ENCODE measurements at places on chromosomes 13 and 19.

DNA sequence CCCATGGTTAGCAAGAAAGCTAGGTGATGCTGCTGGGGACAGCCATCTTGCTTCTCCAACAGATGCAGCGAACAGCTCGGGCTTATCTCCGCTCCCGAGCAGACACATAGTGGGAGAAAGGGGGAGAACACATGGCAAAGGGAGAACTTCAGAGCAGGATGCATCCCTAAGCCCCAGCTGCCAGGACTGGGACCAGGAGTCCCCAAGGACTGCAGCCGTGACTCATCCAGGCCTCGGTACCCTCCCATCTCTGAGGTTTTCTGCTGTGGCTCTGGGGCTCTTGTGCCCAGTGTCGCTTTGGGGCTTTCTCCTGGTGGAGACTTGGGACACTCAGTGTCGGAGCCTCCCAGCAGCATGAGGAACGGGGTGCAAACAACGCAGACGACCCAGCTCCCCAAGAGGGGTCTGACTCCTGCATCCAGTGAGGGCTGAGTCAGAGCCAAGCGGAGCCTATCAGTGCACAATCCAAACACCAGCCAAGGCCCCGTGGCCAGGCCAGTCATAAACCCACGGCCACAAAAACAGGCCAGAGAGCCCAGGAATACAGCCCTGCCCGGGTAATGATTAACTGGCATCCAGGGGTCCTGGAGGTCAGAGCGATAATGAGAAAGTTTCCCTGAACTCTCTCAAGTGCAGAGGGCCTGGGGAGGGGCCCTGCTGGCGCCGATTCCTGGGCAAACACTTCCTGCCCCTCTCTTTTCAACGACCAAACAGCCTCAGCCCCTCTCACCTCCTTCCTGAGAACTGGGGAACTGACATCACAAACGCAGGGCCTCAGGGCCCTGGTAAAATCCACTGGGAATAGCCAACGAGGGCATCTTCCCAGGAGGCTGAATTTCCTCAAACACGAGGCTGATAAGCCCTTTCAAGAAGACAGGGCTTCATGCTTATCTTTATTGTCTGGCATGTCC lies 202.9 kb downstream of the USP12 start:
- DNase-seq, result peak; percentile 90

DNA sequence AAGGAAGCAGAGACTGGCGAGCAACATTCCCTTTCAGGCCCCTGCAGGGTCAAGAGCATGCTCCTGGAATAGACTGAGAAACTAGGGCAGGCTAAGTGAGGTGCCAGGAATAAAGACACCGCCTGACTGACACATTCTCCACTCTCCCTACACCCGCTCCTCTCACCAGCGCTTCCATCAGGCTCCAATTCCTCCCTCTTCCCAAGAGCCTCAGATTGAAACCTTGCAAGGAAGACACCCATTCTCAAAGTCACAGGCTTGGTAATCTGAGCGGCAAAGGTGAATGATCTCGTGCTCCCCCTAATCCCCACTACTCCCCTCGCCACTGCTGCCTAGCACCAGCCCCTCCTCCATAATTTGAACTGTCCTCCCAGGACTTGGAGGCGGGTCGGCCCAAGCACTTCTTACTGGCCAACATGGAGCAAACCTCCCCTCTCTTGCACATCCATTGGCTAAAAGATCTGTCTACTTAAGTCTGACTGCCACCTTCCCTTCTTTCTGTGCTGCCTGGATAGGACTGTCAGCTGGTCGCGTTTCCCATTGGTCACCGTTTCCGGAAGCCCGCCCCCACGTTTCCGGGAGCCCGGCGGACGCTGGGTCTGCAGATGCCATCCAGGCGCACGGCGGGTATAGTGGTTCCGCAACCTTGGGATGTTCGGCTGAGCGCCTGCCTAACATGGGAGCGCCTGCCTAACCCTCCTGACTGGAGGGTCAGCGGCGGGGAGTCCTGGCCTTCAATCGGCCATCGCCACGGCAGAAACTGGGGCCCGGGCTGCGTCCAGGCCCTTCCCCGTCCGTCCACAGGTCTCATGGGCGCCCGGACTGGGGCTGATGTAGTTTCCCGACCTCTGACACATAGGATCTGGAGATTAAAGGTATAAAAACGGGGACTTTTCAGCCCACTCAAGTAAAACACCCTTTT lies 33.6 kb downstream of the ZNF383 start:
- peak; percentile 68 for DNase-seq

- DNase-seq, result peak; percentile 99
These were observed at the start of gene ZNF226 for GRCh38 chr19:44164673-44165512. TSS of gene ZNF226 (plus strand) at chr19:44165100. CDS start at chr19:44170081, 4,981 bp downstream.

GRCh38 chr13:76538004-76538403 lies 348.2 kb downstream of the KCTD12 start:
- no peak for DNase-seq

GRCh38 chr13:34162544-34162933 lies 344.6 kb downstream of the RFC3 start:
- no peak for DNase-seq

GRCh38 chr13:48784916-48785548 lies 131.3 kb downstream of the CYSLTR2 start:
- DNase-seq, result no peak

DNA sequence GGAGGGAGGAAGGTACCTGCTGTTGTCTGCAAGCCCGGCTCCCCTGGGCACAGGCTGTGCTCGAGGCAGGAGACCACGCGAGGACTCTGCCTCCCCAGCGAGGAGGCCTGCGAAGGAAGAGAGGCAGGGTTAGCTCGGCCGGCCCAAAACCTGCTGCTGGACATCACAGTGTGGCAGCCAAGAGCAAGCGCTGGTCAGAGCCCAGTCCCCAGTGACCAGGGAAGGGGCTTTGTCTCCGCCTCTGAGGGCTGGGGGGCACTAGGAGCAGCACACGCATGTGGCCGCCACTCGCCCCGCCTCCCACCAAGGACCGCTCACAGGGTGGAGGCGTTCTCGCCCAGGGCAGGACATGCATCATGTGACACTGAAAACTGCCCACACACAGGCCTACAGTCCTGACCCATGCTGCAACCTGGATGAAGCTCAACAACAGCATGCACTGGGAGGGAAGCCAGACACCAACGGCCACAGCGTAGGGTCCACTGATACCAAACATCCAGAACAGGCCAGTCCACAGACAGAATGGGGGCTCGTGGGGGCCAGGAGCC lies 8.5 kb downstream of the MIER2 start:
- no peak for DNase-seq

DNA sequence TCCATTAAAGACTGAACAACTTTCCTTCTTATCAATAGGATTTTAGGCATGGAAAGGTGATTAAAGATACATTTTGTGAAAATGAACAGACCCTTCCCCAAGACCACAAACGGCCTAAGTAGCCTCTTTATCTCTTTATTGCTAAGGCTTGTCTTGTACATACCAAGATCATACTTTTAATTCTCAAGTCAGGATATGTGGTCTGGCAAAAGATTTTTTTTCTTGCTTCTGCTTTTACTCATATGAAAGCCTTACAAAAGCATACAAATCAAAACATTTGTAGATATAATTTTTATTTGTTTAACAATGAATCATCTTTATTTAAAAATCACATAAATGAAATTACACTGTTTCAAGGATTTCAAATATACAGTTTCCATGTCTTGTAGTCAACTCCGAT lies 35.8 kb downstream of the TGDS start:
- no peak for DNase-seq

DNA sequence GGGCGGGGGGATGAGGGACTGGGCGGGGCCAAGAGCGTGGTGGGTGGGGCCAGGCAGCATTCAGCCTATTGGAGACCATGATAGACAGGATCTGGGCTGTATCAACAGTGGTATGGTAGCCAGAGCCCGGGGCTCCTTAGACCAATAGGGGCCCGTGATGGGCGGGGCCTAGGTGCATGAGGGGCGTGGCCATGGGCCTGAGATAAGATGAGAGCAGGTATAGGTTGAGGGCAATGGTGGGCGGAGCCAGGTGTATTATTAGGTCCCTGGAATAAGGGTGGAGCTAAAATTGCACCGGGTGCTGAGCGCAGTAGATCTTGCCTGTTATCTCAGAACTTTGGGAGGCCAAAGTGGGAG lies 5.3 kb downstream of the ABCA7 start:
- no peak for DNase-seq
